ENCODE measurements at places on chromosomes 12 and 14. TPM values are rescaled to one million over a fixed set of nuclear protein-coding genes. Genes with fewer than 3 reads are reported as not detected.

The RPL36AL gene
- 161 TPM for total RNA-seq

DNA sequence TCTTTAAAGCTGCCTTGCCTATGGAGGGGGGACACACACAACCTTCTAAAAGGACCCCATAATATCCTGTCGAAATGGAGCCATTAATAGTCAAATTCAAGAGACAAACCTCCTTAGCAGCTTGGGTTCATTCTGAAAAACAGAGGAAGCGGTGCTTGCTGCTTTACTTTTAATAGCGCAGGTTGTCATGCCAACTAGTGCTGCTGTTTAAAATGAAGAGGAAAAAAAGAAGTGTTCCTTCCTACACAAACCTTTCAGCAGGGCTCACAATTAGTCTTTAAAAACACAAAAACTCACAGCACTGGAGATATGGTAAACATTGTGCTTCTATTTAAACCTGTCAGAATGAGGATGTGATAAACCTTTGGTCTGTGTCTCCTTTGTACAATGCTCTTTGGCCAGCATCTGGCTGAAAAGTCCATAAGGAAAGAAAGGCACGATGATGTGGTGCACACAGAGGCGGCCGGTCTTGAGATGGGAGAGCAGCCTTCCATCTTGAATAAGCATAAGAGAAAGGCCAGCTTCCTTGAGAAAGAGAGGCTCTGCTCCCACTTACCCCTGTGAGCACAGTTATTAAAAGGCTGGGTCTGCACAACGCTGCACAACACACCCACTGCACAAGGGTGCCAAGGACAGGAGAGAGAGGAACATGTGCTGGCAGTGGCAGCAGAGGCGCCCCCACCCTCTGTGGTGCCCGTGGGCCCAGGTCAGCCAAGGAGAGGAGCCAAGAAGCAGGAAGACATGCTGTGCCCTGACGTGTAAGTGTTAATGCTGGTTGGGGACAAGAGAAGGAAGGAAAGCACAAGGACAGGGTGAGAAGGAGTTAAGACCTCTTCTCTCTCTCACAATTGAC, 144.6 kb downstream of the TTC7B start:
- no peak for DNase-seq

GRCh38 chr12:82955043-82955442, 268.3 kb downstream of the TMTC2 start:
- DNase-seq = no peak

DNA sequence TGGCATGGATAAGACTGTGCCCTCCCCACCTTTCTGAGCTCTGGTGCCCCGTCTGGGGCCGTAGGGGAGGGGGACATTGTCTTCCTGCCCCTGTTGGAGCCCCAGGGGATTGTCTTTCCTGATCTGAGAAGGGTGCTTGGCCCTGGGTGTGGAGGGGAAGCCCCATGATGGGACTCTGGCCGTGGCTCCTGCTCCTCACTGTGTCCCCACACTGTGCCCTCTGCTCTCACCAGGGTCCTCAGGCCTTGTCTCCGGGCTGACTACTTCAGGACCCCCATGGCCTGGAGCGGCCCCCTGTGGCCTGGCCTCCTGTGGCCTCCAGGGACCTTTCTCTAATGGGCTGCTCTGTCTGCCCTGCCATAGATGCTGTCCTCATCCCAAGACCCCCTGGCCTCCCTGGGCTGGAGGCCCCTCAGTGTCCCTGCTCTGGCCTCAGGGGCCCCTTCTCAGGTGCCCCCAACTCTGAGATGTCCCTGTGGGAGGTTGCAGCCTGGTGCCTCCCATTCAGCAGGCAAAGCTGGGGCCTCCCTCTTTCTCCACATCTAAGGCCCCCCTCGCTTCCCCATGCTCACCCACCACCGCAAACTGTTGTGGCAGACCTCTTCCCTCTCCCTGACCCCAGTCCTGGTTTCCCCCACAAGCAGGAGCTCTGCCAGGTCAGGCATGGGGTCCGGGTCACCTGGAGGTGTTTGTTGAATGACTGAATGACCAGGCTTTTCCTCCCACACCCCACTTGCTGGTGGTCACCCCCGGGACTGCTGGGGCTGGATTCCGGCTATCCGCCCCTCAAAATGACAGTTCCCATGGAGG, 4.0 kb downstream of the KIF26A start:
- DNase-seq = no peak

DNA sequence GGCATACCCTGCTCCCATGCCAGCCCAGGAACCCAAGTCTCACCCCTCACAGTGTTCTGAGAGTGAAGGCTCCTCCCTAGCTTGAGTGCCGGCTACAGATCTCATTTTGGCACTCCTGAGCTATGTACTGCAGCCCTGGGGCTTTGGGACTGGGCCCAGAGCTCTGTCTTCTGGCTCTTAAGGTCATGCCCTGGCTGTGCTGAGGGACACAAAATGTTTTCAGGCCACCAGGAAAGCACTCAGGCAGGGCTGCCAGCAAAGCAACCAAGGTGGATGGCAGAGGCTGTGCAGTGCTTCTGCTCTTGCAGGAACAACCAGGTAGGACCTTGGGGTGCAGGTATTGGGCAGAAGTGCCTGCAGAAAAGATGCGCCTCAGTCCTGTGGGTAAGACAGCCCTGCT, 564.0 kb downstream of the SLC6A15 start:
- no peak for DNase-seq

GRCh38 chr12:69150796-69151127, 88.6 kb upstream of the CPSF6 start:
- DNase-seq = no peak

DNA sequence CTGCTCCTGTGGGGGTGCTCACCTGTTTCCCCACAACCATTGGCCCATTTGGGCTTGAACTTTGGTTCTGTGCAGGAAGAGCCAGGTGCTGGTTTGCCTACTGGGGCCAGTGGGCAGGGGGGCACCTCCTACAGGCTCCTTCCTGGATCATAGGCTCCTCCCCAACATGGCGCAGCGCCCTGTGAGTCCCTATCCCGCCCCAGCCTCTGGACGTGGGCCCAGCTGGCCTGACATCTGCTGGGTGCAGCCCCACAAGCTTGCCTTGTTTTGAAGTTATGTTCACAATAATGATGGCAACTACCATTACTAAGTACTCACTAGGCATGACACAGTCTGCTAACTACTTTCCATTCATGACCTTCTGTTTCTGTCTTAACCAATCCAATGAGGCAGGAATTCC, 147.8 kb downstream of the RBM19 start:
- DNase-seq = no peak

GRCh38 chr12:15118955-15119354, 102.3 kb downstream of the RERG start:
- no peak for DNase-seq

Measured in breast epithelium (tissue), 4 donors.